CD8-positive, alpha-beta memory T cell (primary cell): ENCODE measurements at places on chromosomes 11 and 22.

GRCh38 chr11:116533186-116533825 is 239.5 kb downstream of the BUD13 start:
- no peak for DNase-seq

DNA sequence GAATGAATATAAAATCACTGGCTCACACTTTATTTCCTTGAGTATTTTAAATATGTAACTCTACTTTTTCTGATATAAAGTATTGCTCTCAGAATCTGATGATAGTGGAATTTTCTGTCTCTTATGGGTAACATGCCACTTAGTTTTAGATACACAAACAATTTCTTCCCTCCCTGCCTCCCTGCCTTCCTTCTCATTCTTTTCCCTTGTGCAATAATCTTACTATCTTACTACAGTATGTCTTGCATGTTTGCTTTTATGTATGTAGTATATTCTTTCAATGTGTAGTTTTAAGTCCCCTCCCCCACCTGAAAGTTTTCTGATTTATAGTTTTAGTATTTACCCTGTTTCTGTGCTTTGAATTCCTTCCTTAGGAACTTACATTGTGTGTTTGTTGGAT is 48.4 kb downstream of the INSC start:
- DNase-seq, result no peak

DNA sequence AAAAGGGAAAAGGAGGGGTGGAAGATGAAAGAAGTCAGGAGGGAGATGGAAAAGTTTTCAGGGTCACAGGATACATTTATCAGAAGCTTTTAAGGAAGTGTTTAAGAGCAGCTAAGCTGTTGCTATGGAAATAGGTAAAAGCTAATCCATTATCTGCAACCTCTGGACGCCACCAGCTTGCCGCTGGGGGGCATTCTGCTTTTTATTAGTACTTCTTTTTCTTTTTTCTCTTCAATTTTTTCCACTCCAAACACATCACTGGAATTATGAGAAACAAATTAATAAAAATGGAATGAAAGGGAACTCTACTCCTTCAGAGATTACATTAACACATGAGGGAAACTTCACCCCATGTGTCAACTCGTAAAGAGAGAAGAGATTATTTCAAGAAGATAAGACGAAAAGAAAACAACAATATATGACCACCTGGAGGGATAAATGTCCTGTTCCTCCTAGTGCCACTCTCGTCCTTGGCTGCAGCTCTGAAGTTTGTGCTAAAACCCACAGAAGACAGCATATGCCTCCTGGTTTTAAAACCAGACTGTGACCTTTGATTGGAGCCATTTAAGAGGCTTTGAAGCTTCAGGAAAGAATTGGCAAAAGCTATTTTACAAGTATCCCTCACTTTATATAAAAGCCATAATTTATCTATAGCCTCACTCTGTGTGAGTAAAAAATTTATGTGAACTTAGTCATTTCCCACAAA is 972.8 kb downstream of the OPCML start:
- no peak for DNase-seq

GRCh38 chr11:117197516-117198456 is 1.4 kb upstream of the TAGLN start:
- no peak for DNase-seq

- no peak for DNase-seq
Measured at GRCh38 chr11:8332196-8332595, 68.5 kb upstream of the LMO1 start.

DNA sequence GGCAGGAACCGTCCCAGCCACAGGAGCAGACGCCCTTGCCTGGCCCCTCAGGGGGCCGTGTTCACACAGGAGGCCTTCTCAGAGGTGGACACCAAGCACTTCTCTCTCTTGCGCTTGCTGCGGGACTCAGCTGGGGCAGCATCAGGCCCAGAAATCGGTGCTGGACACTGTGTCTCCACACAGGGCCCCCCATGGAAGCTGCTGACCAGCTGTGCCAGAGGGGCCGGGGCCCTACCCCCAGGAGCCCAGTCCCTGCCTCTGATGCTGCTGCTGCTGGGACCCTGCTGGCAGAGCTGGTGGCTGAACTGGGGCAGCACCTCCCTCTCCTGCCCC is 4.0 kb downstream of the PLXNB2 start:
- DNase-seq, result no peak

- no peak for DNase-seq
Measured at GRCh38 chr22:17698948-17699347, 60.4 kb downstream of the BCL2L13 start.

GRCh38 chr22:34427436-34427835 is 507.2 kb upstream of the LARGE1 start:
- DNase-seq, result no peak

DNA sequence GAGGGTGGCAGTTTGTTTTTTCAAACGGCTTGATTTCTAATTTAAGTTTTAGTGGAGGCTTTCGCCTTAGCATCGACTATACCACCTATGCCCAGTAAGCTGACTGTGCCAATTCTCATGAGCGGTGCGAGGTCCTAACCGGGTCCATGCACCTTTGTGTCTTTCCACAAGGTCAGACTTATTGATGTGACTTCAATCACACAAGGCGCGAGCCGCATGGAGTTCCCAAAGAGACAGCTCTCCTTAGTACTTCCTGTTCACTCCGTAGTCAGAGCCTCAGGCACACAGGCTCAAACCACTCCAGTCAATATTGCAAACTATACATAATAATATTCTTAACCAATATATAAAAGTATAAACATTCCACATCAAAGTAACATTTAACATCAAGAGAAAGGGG is 18.2 kb downstream of the ST14 start:
- no peak for DNase-seq

DNA sequence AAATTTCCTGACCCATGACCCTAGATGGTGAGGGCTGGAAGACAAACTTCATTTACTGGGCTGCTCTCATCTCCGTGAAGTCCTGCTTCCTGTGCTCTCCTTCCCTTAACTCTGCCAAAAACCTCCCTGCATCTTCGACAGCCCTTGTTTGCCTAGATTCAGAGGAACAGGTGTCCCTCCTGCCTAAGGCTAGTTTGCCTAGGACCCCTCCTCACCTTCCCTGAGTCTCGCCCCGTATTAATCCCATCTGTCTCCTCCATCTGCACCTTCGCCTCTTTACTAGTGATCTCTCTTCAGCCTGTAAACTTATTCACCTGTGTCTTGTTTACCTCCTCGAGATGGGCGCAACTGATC is 33.1 kb downstream of the EIF3F start:
- DNase-seq, result no peak

DNA sequence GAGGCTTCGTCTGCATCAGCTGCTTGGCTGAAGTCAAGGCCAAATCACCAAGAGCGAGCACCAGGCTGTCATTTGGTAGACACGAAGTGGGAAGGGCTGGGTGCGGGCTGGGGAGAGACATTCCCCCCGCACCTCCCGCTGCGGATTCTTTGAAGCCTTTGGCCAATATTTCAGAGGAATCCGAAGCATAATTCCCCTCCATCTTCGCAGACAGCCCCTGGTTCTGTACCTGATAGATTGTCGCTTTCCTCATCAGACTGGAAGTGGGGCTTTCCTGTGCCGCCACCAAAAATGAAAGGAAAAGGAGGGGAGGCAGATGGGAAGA is 15.3 kb downstream of the BLID start:
- no peak for DNase-seq

DNA sequence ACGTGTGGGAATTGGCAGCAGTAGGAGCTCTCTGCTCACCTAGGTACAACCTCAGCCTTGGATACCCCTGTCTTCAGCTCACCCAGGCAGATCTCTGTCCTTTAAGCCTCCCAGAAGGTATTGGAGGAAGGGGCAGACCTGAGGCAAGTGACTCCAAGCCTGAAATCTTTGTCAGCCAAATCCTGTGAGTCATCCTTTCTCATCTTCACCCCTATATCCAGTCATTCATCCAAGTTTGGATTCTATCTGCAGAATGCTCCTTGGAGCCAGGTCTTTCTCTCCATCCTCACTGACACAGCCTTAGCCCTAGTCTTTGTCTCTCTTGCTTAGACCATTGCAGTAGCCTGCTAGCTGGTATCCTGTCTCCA is 10.4 kb upstream of the THY1 start:
- no peak for DNase-seq
